IPS-NIHi11 (cell line): ENCODE measurements at places on chromosomes 6 and 20.

GRCh38 chr6:27863962-27864905 is 48.0 kb downstream of the OR2B2 start:
- DNase-seq = no peak

DNA sequence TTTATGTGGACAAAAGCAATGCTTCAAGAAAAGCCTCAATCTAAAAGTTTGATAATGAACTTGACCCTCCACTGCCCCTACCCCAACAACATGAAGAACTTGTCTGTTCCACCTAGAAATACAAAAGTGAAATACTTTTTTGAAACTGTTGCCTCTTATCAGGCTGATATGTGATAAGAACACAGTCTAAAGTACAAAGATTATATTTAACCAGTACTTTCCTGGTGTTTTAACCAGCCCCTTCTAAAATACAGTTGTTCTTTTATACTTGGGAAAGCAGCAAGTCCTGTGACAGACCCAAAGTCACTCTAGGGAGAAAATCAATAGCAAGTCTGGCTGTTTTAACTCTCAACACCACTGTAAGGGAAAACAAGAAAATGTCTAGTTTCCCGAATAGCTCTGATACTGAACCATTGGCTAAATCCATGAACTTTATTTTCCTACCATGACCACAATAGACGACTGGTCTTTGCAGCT is 6.6 kb downstream of the OARD1 start:
- no peak for DNase-seq

DNA sequence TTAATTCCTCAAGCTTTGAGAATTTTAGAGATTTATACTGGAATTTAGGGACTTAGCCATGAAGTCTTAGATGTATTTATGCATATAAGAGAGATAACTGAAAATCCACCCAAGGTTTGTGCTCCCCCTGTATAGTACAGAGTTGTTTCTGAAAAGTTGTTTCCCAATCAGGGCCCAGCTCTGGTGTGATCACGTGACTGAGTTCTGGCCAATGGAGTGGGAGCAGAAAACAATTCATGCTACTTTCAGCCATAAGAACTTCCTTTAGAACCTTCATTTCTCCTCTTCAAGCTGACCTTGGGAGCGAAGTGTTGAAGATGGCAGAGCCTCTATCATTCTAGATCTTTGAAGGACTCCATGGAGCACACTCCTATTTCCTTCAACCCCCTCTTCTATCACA is 151.0 kb downstream of the RCAN2 start:
- DNase-seq = no peak

DNA sequence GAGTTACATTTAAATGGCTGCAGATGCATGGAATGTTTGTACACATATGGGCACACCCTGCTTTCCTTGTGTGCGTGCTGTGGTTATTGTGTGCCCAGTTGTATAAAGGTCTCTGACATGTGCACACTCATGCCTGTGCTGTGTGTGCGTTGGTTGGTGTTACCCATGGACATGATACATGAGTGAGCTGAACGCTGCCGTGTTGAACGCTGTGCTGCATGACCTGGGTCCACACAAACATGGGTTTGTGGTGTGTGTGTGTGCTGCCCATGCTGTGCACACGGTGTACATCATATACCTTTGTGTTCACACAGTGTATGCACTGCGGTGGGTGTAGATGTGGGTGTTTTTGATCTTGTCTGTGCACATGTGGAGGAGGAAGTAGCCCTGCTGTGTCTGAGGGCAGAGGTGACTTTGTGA is 54.4 kb downstream of the TOX2 start:
- DNase-seq = no peak

- no peak for DNase-seq
These were observed 655.3 kb downstream of the PHF3 start for GRCh38 chr6:64290867-64291266.

DNA sequence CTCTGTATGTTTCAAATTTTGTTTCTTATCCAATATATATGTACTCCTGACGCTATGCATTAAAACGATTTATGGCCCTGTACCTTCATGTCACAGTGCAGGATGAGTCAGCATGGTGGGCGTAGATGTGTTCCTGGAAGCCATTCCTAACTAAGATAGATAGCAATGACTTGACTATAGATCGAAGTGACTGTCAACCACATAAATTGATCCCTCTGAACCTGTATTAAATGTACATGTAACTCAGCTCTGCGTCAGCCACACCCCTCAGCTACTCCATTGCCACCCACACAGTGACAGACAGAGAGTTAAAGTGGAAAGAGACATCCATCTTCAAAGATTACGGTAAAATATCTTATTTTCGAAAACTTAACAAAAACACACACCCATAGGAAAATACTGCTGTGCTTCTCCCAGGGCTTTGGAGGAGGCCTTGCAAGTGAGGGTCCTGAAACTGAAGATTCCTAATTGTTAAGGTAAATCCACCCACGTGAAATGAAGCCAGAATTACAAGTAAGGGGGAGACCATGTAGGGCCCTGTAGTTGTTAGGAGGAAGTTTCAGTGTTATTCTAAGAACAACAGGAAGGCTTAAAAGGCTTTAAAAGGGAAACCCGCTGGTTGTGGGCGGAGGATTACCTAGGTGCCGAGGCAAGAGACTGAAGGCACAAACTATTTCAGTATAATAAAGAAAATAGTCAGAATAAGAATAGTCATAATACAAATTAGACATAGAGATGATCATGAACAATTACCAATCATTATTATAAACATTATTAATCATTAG is 10.3 kb upstream of the RAD21L1 start:
- DNase-seq = no peak

DNA sequence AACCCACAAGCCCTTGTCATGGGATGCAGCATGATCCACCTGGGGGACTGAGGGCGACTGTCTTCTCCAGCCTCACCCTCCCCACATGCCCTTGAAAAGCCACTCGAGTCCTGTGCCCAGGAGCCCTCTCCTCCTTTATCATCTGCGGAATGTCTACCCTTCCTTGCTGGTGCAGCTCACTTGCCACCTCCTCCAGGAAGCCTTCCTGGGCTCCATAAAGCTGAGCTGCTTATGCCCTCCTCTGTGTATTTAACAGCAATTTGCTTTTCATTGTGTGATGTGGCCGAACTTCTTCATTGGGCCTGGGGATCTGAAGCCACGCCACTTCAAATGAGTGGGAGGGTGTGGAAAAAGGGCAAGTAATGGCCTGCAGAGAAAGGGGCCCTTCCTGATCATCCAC is 17.8 kb upstream of the RBPJL start:
- no peak for DNase-seq

DNA sequence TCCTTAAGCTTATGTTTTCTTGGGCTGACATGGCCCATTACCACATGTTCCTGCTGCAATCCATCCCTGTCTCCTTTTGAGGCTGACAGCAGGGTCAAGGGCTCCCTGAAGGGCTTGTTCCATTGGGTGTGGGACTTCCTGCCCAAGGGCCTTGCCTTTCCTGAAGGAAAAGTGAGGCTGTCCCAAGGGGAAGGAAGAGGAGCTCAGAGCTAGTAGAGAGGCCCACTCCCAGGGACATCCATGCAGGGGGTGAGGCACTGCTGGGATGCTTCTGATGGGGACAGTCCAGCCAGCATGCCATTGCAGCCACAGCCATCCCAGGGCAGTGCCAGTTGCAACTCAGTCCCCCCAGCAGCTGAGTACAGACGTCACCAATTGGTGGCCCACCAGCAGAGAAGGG is 138.4 kb upstream of the FOXA2 start:
- no peak for DNase-seq

DNA sequence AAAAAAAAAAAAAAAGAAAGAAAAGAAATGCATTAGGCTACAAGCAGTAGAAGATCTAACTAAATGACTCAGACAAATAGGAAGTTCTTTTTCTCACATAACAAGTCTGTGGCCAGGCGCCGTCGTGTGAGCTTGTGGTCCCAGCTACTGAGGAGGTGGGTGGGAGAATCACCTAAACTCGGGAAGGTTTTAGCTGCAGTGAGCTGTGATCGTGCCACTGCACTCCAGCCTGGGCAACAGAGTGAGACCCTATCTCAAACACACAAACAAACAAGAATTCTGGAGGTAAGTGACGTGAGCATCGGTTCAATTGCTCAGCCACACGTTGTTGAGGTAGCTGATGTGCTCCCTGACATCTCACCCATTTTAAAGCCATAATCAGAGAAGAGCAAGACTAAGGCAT is 37.9 kb upstream of the SLC23A2 start:
- DNase-seq = no peak

DNA sequence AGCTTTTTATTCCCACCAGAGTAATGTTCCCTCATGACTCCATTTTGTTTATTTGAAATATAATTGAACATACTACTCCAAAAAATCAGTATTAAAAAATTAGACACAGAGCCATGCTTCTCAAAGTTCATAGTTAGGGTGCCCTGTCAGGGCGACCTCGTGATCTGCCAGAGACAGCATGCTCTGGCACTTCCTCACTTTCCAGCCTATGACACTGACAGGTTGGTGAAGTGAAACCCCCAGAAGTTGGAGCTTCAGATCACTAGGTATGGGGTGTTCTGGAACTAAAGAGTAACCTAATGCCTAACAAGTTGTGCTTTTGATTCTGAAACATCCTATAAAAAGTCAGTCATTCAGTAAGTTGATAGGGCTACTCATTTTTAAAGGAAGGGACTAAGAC is 93.0 kb downstream of the TBC1D7 start:
- DNase-seq = no peak

GRCh38 chr6:11525468-11526155 is 11.9 kb upstream of the TMEM170B start:
- no peak for DNase-seq

- no peak for DNase-seq
These were observed 5.8 kb downstream of the TUBB start for GRCh38 chr6:30725713-30726505.

DNA sequence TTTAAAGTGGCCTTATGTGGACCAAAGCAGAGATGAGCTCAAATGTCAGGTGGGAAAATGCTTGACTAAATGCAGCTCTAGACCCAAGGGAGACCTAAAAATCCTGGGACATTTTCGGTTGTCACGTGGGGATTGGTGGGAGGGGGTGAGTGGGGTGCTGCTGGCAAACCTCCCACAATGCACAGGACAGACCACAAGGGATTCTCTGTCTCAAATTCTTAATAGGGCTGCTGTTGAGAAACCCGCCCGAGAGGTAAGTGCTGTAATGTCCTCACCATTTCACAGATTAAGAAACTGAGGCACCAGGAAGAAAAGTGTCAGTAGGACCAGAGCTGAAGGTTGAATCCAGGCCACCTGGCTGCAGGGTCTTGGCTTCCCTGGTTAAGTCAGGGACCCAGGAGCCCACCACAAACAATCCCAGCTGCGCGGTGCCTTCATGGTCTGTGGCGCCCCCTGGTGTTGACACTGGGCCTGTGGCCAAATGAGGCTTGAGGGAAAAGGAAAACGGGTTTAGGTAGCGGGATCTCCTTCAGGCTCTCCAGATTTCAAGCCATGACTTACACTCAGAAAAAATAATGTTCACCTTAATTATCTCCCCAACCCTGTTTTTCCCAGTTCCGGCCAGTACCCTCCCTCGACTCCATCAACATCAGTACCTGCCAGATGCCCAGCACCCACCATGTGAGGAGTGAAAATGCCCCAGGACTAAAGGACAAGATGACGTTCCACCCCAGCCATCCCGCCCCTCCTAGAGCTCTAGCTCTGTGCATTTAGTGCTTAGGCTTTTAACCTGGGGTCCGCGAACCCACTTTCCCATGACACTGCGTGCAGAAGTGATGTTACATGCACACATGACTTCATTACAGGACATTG is 7.2 kb downstream of the HLA-G start:
- peak; percentile 50 for DNase-seq

- DNase-seq = no peak
These were observed 248.7 kb upstream of the ECI2 start for GRCh38 chr6:4383910-4384638.

DNA sequence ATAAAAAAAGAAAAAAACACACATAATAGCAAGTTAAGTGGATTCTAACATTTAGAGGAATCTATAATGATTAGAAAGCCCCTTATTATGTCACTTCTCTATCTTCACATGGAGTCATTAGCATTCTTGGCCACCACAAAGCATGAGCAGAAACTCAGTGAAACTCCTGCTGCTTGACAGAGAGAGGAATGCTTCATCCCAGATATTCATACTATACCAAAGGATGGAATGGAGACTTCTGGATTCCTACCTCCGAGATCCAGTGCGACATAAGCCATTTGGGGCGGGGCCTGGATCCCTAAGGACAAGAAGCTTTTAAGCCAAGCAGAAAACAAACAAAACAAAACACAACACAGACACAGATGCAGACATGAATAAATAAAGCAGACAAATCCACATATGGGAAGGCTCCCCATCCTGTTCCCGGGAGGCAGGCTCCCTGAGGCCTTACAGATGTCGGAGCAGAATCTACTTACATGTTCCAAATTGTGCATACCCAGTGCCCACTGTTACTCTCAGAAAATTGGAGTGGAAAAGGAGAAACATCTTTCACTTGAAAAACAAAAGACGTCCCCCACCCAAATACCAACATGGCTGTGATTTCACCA is 727.3 kb downstream of the MAFB start:
- no peak for DNase-seq
